Fibroblast of skin of abdomen (primary cell): ENCODE measurements at places on chromosomes 16 and 17.
A peak's percentile ranks its signal among the peaks of the same experiment; 100 is the strongest.

- no peak for DNase-seq
These were observed 22.2 kb downstream of the CDK5RAP3 start for GRCh38 chr17:47993031-47993564.

DNA sequence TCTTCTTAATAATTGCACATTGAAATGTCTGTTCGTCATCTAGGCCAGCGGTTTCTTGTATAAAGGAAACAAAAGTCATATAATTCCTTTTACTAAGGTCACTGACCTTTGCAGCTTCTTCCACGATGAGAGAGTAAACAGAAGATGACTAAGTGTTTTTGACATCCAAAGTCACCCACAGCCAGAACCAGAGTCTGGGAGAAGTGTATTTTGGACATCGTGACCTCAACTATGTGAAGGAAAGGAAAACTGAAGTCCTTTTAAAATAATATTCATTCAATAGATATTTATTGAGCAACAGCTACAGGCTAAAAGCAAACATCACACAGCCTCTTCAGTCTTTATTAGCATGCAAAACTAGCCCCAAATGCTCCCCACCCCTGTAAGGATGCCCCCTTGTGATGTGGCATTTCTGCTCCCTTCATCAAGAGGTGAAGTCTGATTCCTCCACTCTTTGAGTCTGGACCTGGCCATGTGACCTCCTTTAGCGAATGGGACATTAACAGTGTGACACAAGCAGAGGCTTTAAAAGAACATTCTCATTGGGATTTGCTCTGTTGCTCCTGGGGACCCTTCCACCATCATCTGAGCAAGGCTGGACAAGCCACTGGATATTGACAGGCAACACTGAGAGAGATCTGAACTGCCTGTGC, 8.1 kb upstream of the PMP22 start:
- peak; percentile 81 for DNase-seq

- no peak for DNase-seq
These were observed 39.0 kb downstream of the ZNF423 start for GRCh38 chr16:49816875-49817274.

GRCh38 chr17:57341611-57342540, 85.6 kb downstream of the MSI2 start:
- DNase-seq = no peak
